ENCODE measurements at places on chromosomes 1 and 21. TPM values are rescaled to one million over a fixed set of nuclear protein-coding genes. Genes with fewer than 3 reads are reported as not detected.

GRCh38 chr1:17023102-17023501, 11.4 kb upstream of the ATP13A2 start:
- no peak overlapping the region for H3K4me3 ChIP-seq
- peaks cover 87% of the 10 kb centered on the region for H3K36me3 ChIP-seq
- no peaks in the 10 kb centered on the region for H3K27me3 ChIP-seq
- H3K27ac ChIP-seq, result peak overlapping the region; percentile 20
- peaks cover 3% of the 10 kb centered on the region for H3K4me1 ChIP-seq

Gene TFF2
- not detected for total RNA-seq

DNA sequence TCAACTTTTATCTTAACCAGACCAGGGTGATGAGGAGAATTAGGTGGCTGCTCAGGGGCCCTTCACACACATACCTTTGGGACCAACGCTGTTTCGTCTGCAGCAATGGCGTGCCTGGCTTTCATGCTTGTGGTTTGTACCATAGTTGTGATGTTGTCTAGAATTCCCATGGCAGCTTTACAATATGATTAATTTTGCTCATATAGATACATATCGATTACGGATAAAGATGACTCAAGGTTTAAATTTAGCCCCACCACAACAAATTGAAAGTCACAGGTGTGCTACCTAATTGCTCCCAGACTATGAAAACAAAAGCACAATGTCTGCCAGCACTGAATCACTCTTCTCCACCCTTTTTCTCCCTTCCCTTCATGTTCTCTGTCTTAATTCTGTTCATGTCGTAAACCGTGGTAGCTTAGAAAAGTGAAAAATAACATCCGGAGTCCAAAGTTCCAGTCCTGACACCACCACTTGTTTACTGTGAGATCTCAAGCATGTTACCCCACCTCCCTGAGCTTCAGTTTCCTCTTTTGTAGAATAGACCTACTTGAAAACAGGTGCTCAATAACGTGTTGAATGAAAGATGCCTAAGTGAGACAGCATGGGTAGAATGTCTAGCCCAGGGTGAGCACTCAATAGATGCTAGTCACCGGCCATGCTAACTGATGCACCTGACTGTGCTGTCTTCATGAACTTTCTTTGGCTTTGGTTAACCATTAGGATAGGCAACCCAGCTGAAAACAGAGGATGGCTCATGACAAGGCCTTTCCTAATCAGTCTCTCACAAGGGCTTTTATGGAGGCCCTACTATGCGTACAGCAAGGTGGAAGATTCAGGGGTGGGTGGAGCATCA, 22.1 kb upstream of the JUN start:
- H3K36me3 ChIP-seq, result no peaks in the 10 kb centered on the region
- no peaks in the 10 kb centered on the region for H3K27me3 ChIP-seq
- no peak overlapping the region for H3K27ac ChIP-seq
- no peaks in the 10 kb centered on the region for H3K4me1 ChIP-seq
- no peak overlapping the region for H3K4me3 ChIP-seq

DNA sequence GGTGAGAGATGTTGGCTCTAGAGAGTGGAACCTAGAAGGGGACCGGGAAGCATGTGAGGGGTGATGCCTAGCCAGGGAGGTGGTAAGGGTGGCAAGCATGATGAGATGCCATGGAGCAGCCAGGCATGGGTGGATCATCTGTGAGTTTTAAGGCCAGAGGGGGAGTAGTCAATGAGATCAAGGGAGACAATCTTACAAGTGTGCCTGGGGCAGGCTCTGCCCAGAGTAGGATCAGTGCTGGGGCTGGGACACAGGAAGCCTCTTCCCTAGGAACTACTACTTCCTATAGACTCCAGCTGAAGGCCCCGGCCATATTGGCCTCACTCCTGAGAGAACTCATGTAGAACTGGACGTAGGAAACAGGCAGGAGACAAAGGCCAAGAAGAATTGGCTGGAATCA, 192.4 kb upstream of the CSF3R start:
- H3K27ac ChIP-seq, result no peak overlapping the region
- H3K27me3 ChIP-seq, result no peaks in the 10 kb centered on the region
- H3K4me1 ChIP-seq, result no peaks in the 10 kb centered on the region
- no peak overlapping the region for H3K4me3 ChIP-seq
- no peak for DNase-seq

DNA sequence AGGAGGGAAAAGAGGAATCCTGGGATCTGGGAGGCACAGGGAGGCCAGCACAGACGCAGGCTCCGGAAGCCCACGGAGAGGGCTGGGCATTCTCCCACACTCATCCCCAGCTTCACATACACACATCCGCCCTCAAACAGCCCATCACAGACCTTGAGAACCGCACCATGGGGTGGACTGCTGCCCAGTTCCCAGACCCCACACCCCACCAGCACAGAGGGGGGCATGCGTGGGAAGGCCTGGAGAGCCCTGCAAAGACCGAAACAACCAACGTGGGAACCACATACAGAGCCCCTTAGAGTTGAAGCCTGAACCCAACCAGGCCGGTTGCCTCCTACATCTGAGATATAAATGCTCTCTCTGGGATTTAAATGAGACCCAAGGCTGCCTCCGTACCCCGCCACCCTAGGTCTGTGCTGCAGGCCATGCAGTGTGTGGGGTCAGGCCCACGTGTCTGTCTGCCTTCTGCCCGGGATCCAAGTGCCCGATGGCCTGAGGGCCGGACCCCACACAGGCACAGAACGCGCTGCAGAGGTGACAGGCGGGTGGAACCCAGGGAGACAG, 126.2 kb upstream of the COL6A1 start:
- no peak overlapping the region for H3K27ac ChIP-seq
- H3K36me3 ChIP-seq, result no peaks in the 10 kb centered on the region
- H3K4me3 ChIP-seq, result no peak overlapping the region
- DNase-seq, result no peak

Gene GBP6
- total RNA-seq, result not detected

GRCh38 chr1:119893238-119893791, 3.0 kb downstream of the ADAM30 start:
- H3K4me1 ChIP-seq, result no peaks in the 10 kb centered on the region
- DNase-seq, result no peak
- H3K27me3 ChIP-seq, result peaks cover 3% of the 10 kb centered on the region
- no peak overlapping the region for H3K4me3 ChIP-seq

DNA sequence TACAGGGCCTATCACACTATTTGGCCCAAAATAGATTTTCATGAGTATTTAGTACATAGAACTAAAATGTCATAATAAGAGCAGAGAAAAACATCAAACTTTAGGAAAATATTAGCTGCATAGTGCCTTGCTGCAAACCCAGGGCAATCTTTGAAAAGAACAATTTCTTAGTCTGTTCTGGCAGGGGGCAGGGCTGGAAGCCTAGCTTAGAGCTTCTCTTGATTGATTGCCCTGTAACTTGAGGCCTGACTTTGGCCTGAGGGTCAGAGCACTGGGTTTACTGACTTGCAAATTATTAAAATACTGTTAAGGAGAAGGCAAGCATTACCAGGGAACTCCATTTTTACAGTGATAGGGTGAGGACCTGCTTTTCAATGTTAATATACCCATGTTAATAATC, 115.8 kb upstream of the SPAG17 start:
- H3K4me3 ChIP-seq, result no peak overlapping the region
- H3K4me1 ChIP-seq, result peaks cover 47% of the 10 kb centered on the region
- no peak for DNase-seq
- no peaks in the 10 kb centered on the region for H3K36me3 ChIP-seq
- H3K27ac ChIP-seq, result no peak overlapping the region

- peak overlapping the region; percentile 3 for H3K4me3 ChIP-seq
- H3K4me1 ChIP-seq, result peaks cover 37% of the 10 kb centered on the region
- H3K36me3 ChIP-seq, result peaks cover 46% of the 10 kb centered on the region
- H3K27ac ChIP-seq, result peak overlapping the region; percentile 81
- no peak for DNase-seq
Observed at GRCh38 chr1:70227439-70227838, 6.3 kb downstream of the SRSF11 start.

Gene LAMTOR2
- total RNA-seq, result 116 TPM

DNA sequence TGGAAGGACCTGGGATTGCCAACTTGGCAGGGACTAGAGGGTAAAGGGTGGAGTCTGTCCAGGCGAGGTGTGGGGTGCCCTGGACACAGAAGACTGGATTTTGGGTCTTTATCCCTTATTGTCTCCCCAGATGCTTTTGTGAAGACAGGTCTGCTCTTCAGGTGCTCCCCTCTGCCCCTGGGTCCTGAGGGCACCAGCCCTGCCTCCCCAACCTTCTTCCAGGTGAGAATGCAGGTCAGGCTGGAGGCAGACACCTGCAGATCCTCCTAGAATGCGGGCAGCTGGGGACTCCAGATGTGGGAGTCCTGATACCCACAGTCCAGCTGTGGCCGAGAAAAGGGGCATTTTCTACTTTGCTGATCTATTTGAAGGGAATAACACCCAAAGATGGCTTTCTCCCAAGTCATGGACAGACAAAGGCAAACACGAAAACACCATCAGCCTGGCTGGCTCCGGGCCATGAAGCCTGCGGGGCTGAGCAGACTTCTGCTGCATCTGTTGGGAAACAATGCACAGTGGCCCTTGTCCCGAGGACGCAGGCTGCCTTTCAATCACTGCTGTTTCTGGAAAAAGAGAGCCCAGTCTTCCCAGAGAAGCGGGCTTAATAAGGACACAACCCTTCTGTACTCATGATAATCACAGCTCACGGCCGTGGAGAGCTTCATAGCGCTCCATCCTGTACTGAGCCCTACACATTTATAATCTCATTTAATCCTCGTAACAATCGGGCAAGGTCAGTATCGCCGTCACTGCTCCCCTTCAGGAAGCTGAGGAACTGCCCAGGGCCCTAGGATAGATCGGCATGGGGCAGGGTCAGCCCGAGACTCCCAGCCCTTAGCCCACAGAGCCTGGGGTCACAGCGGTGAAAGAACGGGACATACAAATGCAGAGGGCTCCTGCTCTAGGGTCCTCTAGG, 62.0 kb upstream of the ABCG1 start:
- no peak overlapping the region for H3K27ac ChIP-seq
- H3K4me1 ChIP-seq, result no peaks in the 10 kb centered on the region
- H3K27me3 ChIP-seq, result no peaks in the 10 kb centered on the region
- DNase-seq, result peak; percentile 38
- H3K36me3 ChIP-seq, result no peaks in the 10 kb centered on the region

Gene ANXA9
- 1.7 TPM for total RNA-seq

DNA sequence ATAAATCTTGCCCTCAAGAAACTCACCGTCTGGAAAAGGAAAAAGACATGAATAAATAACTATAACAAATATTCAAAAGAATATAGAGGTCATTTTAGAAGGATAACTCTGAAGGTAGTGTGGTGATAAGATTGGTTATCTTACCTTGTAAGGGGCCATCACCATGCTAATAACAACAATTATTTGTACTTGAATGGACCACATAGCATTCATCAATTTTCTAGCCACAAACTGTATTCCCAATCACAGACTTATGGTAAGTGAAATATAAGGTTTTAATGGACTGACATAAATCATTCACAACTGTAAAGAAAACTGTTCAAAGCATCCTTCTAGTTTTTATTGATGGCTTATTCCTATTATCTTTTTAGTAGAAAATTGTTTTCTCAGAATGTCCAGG, 57.8 kb downstream of the HMCN1 start:
- no peak for DNase-seq
- peaks cover 37% of the 10 kb centered on the region for H3K4me1 ChIP-seq
- H3K36me3 ChIP-seq, result no peaks in the 10 kb centered on the region
- peak overlapping the region; percentile 90 for H3K27ac ChIP-seq
- no peak overlapping the region for H3K4me3 ChIP-seq

GRCh38 chr1:196577386-196577785, 30.9 kb downstream of the KCNT2 start:
- H3K27ac ChIP-seq, result no peak overlapping the region
- H3K27me3 ChIP-seq, result no peaks in the 10 kb centered on the region
- no peak for DNase-seq
- no peak overlapping the region for H3K4me3 ChIP-seq

GRCh38 chr21:39097335-39097861, 85.9 kb downstream of the PSMG1 start:
- H3K36me3 ChIP-seq, result no peaks in the 10 kb centered on the region
- H3K4me3 ChIP-seq, result no peak overlapping the region
- H3K27me3 ChIP-seq, result no peaks in the 10 kb centered on the region
- peak overlapping the region; percentile 87 for H3K27ac ChIP-seq

DNA sequence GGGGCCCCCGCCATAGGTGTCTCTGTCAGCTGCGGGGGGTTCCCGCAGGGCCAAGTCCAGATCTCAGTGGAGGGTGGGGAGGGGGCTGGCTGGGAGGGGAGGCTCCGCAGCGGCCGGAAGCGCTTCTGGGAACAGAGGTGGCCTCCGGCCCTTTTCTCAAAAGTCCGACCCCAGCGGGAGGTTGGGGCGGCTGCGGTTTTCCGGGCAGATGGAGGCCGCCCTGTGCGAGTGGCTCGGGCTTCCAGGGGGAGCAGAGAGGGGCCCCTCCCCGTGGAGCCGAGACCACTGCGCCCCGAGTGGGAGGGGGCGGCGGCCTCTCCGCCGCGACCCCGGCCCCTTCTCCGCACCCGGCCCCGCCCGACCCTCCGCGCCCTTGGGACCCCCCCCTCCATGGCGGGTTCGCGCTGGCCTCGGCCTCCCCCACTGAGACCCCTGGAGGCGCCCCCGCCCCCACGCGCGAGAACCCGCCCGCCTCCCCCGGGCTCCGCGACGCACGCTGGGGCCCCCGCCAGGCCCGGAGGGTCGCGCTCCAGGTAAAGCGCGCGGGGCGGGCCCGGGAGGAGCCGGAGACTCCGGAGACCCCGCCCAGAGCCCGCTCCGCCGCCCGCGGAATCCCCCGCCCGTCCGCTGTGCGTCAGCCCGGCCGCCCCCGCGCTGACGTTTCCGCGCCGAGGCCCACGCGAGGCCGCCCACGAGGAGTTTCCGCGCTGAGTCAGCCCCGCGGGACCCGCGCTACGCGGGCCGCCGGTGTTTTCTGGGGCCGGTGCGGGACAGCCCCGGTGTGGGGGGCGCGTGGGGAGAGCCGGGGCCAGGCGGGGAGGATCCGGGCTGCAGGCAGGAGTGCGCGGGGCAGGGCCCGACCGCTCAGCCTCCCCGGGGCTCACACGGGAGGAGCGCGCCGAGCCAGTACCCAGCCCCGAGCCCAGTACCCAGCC, 5.2 kb downstream of the TNFRSF18 start:
- H3K4me1 ChIP-seq, result no peaks in the 10 kb centered on the region
- peaks cover 61% of the 10 kb centered on the region for H3K27me3 ChIP-seq
- H3K27ac ChIP-seq, result no peak overlapping the region
- DNase-seq, result peak; percentile 64
- no peaks in the 10 kb centered on the region for H3K36me3 ChIP-seq

All from cardiac muscle cell (in vitro differentiated cells and primary cell).